ENCODE measurements at places on chromosomes 12 and 14.

GRCh38 chr12:47858511-47859266, 39.0 kb upstream of the HDAC7 start:
- DNase-seq: no peak

GRCh38 chr12:53536962-53537361, 29.7 kb upstream of the NPFF start:
- no peak for DNase-seq

DNA sequence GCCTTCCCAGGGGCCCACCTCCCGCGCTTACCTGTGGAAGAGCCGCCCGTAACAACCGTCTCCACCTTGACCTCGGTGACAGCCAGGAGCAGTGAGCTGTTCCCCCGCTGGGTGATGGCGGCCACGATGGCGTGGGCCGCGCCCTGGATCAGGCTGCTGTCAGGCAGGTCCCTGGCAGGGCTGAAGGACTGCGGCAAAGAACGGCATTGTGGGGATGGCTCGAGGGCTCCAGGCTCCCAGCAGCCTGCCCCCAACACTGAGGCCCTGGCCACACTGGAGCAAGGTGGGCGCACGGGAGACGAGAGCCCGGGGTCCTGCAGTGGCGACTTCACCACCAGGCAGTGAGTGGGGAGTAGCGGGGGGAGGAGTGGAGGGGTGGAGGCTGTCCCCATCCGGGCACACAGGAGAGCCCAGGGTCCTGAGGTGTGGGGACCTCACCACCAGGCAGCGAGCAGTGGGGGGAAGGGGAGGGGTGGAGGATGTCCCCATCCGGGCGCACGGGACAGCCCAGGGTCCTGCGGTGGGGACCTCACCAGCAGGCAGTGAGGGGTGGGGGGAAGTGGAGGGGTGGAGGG, 25.0 kb downstream of the JAG2 start:
- DNase-seq: no peak

- no peak for DNase-seq
These were observed 178.6 kb upstream of the EEA1 start for GRCh38 chr12:93107514-93108312.

DNA sequence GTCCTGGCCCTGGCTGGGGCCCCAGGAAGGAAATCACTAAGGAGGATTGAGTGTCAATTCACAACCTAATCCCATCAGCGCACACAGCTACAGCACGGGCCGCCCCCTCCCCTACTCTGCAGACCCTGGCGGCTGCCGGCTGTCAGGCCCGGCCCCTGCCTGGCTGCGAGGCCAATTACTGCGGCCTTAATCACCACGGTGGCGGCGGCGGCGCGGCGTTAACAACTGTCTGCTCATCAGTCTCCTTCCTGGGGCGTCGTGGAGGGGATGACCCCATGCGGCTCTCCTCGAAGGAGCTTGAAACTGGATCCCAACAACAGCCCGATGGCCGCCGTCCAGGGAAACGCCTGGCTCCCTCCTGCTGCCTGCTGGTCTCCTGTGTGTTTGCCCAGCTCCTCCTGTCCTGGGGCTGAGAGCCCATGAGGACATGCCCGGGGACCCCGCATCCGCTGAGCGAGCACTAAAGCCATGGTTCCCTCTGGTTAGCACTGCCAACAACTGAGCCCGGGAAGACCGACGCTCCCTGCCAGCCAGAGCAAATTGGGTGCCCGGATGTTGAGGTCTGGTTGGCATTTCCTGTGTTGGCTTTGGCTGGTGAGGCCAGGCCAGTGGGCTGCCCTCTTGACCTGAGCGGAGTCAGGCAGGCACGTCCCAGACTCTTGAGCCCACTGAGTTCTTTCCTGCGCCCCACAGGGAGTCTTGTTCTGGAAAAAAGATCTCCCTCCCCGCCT, 21.8 kb upstream of the EIF2B2 start:
- no peak for DNase-seq

All from stimulated activated CD4-positive, alpha-beta T cell treated with anti-CD3 and anti-CD28 coated beads, Interleukin-2, amount 100 ng/mL, for 24 hours (primary cell).